ENCODE measurements at places on chromosomes 2 and 18. TPM values are rescaled to one million over a fixed set of nuclear protein-coding genes. Genes with fewer than 3 reads are reported as not detected.
A peak's percentile ranks its signal among the peaks of the same experiment; 100 is the strongest.

DNA sequence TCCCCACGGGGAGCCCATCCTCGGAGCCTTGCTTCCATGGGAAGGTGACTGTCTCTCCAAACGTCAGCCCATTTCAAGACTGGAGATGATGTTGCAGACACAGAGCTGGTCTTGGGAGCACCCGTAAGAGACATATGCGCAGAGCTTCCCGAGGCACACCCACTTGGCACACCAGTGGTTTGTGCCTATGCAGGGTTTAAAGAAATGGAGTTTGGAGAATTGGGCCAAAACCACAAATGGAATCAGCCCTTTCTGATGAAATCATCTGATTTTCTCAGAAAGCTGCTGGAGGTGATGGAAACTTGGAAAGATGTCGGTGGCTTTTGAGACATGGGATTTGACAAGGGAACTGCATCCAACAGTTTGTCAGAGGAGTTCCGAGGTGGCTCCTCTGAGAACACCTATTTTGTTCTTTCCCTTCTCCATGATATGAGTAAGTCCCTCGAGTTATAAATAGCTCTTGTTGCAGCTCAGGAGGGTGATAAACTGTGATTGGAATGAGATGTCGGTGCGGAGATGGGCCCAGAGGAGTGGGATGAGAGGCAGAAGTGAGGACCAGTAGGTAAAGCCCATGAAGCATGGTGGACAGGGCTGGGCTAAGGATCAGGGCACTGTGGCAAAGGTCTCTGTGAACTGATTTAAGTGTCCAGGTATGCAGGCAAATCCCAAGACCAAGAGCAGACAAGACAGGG is 225.7 kb downstream of the ACKR3 start:
- no peak overlapping the region for H3K27ac ChIP-seq
- H3K4me1 ChIP-seq = no peaks in the 10 kb centered on the region
- H3K4me3 ChIP-seq = no peak overlapping the region
- H3K36me3 ChIP-seq = peaks cover 2% of the 10 kb centered on the region
- no peak for DNase-seq
- H3K27me3 ChIP-seq = peaks cover 9% of the 10 kb centered on the region

- peaks cover 9% of the 10 kb centered on the region for H3K4me1 ChIP-seq
- no peaks in the 10 kb centered on the region for H3K27me3 ChIP-seq
- no peaks in the 10 kb centered on the region for H3K36me3 ChIP-seq
- peak; percentile 68 for DNase-seq
- H3K27ac ChIP-seq = no peak overlapping the region
These were observed 7.4 kb upstream of the VRK2 start for GRCh38 chr2:58039170-58039611.

DNA sequence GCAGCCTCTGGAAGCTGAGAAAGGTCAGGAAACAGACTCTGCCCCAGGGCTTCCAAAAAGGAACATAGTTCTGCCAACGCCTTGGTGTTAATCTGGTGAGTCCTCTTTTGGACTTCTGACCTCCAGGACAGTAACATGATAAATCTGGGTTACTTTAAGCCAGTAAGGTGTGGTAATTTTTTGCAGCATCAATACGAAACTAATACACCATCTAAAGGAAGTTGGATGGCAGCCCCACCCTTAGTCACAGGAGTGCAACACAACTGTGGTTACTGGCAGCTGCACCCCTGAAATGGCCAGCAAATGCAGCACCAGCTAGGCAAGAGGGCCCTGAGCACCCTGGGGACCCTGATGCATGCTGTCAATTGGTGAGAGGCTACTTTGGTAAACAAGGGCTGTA is 25.8 kb downstream of the CREG2 start:
- no peak overlapping the region for H3K4me3 ChIP-seq
- no peaks in the 10 kb centered on the region for H3K4me1 ChIP-seq
- no peaks in the 10 kb centered on the region for H3K36me3 ChIP-seq
- no peak overlapping the region for H3K27ac ChIP-seq

LAMA3 gene
- 0.50 TPM for total RNA-seq

DNA sequence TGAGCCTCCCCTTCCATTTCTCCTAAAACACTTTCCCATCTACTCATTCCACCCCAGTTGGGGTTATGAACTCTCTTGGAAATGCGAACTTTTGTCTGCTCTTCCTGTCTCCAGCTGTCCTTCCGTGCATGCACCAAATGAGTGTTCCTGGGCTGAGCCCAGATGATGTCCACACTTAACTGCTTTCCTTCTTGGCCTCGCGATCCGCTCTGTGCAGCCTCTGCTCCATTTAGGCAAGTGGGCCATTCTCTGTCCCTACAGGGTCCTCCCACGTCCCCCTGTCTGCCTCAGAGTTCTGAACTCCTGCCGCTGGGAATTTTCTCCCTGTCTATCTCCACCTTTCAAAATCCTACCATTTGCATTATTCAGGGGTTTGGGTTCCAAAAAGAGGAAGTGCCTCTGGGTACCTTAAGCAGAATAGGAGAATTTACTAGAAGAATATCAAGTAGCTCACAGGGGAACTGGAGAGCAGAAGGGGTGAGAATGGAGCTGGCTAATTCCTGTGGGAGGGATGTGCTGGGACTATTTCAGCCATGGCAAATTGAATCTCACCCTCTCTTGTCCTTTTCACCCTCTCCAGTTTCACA is 4.7 kb upstream of the NCK2 start:
- H3K4me3 ChIP-seq = no peak overlapping the region
- DNase-seq = no peak
- no peaks in the 10 kb centered on the region for H3K36me3 ChIP-seq

NTSR2 gene
- not detected for total RNA-seq

DNA sequence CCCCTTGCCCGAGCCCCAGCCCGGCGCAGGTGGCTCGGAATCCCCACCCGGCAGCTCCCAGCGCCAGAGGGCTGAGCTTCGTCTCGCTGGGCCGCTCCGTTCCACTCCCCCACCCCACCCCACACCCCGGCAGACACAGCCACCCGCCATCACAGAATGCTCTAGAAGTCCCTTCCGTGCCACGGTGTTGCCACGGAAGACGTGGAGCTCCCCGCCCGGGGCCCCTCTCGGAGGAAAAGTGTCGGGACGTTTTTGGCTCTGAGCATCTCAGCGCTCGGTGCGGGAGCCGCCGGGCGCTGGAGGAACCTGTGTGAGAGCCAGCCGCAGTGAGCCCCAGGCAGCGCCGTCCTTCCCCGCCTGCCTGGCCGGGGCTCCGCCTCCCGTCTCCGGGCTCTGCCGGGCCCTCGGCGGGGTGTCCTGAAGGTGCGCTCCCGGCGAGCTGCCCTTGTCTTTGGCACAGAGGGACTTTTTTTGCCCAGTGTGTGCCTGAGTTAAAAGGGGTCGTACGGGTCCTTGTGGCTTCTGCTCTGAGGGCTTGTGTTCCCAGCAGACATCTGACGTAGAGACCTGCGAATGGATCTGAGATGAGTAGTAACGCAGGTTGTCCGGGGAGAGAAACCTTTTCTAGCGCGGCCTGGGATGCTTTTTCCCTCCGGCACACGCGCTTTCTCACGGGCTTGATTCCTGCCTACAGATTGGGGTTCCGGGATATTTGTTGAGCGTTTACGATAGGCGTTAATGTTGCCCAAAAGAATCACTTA is 1.8 kb downstream of the ZCCHC2 start:
- H3K4me1 ChIP-seq = peaks cover 12% of the 10 kb centered on the region
- DNase-seq = peak; percentile 37
- H3K27ac ChIP-seq = peak overlapping the region; percentile 27
- H3K4me3 ChIP-seq = peak overlapping the region; percentile 84

ANKRD30BL gene
- total RNA-seq = not detected

DNA sequence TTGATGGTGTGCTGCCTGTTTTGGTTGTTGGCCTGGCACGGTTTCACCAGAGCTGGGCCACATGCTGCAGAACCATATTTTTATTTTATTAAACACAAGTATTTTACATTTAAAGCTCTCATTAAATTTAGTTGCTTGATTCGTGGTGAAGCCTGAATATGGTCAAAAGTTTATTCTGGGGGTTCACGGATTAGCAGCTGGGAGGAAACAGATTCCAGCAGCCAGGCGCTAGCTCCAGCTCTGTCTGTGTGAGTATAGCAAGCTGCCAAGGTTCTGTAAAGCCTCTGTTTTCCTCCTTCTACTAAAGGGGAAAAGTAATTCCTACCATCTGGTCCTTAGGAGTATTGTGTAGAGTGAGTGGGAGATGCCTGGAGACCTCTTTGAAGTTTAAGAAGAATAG is 22.5 kb downstream of the GATA6 start:
- no peaks in the 10 kb centered on the region for H3K27me3 ChIP-seq
- no peak for DNase-seq
- no peak overlapping the region for H3K4me3 ChIP-seq
- peaks cover 36% of the 10 kb centered on the region for H3K4me1 ChIP-seq
- peaks cover 27% of the 10 kb centered on the region for H3K36me3 ChIP-seq

PLCL1 gene
- 0.84 TPM for total RNA-seq

INO80D gene
- 21.1 TPM for total RNA-seq

DNA sequence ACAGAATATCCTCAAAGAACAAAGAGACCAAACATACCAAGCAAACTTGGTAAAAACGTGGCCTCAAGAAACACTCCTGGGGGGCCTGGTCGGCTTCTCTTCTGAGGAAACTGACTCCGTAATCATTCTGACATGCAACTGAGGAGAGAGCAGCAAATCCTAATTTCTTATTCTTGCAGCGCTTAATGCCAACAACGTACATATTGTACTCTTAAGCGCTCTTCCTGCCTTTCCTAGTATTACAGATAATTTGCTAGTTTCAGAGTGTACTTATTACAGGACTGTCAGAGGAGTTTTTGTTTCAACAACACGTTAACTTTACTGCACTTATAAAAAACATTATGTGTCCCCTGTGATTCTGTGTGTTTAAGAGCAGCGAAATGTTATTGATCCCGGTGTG is 64.9 kb downstream of the ZNF521 start:
- no peaks in the 10 kb centered on the region for H3K27me3 ChIP-seq
- peaks cover 20% of the 10 kb centered on the region for H3K4me1 ChIP-seq
- no peak for DNase-seq
- no peaks in the 10 kb centered on the region for H3K36me3 ChIP-seq
- H3K4me3 ChIP-seq = no peak overlapping the region
- no peak overlapping the region for H3K27ac ChIP-seq

DNA sequence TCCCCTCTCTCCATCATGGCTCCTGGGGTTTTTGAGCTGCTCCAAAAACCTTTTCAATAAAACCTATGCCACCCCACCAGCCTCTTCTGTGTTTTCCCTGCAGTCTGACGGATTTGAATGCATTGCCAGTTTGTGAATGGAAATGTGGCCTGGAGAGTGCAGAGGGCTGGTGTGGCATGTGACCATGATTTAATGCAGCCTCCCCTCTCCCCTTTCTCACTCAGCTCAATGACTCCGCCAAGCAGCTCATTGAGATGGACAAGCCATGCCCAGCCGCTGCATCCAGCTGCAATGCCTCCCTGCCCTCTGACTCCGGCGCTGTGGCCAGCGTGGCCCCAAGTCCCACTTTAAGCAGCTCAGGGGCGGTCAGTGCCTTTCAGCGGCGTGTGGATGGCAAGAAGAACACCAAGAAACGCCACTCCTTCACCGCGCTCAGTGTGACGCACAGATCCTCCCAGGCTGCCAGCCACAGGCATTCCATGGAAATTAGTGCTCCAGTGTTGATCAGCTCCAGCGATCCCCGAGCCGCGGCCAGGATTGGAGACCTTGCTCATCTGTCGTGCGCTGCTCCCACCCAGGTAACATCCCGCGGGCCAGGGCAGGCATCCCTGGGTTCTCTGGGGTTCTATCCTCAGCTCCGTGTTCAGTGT is 215.3 kb downstream of the SEPTIN10 start:
- peaks cover 9% of the 10 kb centered on the region for H3K4me1 ChIP-seq
- H3K36me3 ChIP-seq = peaks cover 2% of the 10 kb centered on the region
- H3K27ac ChIP-seq = no peak overlapping the region
- no peak overlapping the region for H3K4me3 ChIP-seq

- DNase-seq = no peak
- H3K4me3 ChIP-seq = no peak overlapping the region
- no peaks in the 10 kb centered on the region for H3K27me3 ChIP-seq
- H3K4me1 ChIP-seq = no peaks in the 10 kb centered on the region
These were observed 114.9 kb upstream of the SYT4 start for GRCh38 chr18:43392168-43392567.

GRCh38 chr18:76558881-76559667 is 64.0 kb upstream of the ZNF516 start:
- H3K36me3 ChIP-seq = no peaks in the 10 kb centered on the region
- H3K4me3 ChIP-seq = no peak overlapping the region
- H3K4me1 ChIP-seq = no peaks in the 10 kb centered on the region
- H3K27me3 ChIP-seq = no peaks in the 10 kb centered on the region
- DNase-seq = peak; percentile 59

ABCB11 gene
- total RNA-seq = 0.02 TPM

DNA sequence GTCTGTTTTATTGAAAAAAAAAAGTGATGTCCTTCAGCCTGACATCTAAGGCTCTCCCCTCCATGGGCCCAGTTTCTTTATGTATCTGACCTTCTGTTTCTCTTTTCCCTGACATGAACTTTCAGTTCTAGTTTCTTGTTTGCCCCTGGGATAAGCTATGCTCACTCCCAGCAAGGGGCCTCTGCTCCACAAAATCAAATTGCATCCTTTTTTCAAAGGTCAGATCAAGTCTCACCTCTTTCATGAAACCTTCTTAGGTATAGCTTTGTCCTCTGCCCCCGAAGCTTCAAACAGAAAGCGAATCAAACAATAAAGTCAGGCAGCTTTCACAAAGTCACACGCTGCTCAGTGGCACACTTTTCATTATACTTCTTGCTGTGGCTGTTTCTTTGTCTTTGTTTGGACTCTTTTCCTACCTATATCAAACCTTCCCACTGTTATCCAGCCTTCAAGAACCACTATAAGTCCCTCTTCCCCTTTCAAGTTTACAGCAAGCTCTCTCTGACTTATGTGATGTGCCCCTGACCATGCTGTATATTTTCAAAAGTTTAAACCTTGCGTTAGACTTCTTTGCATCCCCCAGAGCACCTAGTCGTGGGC is 23.3 kb downstream of the MAP3K19 start:
- H3K4me1 ChIP-seq = no peaks in the 10 kb centered on the region
- no peak overlapping the region for H3K27ac ChIP-seq
- DNase-seq = no peak
- no peaks in the 10 kb centered on the region for H3K36me3 ChIP-seq

GRCh38 chr2:179044500-179044899 is 5.4 kb downstream of the CCDC141 start:
- no peak for DNase-seq
- no peaks in the 10 kb centered on the region for H3K27me3 ChIP-seq
- no peaks in the 10 kb centered on the region for H3K36me3 ChIP-seq
- H3K27ac ChIP-seq = no peak overlapping the region
- no peak overlapping the region for H3K4me3 ChIP-seq

DNA sequence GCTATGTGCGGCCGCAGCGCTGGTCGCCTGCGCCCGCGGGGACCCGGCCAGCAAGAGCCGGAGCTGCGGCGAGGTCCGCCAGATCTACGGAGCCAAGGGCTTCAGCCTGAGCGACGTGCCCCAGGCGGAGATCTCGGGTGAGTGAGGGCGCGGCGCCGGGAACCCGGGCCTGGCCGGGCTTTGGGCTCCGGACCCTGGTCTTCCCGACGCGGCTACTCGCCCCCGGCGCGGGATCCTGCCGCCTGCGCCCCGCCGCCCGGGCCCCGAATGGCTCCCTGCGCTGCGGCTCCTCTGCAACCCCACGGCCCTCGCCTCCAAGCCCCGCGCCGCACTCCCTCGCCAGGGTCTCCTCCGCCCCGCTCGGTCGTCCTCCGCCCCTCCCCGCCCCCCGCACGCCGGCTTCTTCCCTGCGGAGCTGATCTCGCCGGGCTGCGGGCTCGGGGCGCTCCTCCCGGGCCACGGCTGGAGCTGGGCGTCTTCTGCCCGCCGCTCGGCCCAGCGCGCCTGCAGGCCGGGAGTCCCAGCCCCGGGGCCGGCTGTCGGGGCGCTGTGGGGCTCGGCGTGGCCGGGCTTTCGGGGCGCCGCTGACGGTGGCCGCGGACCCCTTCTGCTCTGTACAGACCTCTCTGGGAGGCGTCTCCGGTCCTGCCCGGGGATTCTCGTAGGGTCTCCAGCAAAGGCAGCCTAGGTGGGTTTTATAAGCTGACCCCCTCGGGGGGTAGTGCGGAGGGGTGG is 652 bp downstream of the GPC1 start:
- peak overlapping the region; percentile 84 for H3K27ac ChIP-seq
- H3K4me1 ChIP-seq = peaks cover 36% of the 10 kb centered on the region
- DNase-seq = peak; percentile 9
- no peaks in the 10 kb centered on the region for H3K36me3 ChIP-seq
- peak overlapping the region; percentile 83 for H3K4me3 ChIP-seq

TCF4 gene
- 105 TPM for total RNA-seq

All from astrocyte (in vitro differentiated cells and primary cell).